Activated naive CD4-positive, alpha-beta T cell treated with anti-CD3 and anti-CD28 coated beads for 36 hours (primary cell): ENCODE measurements at places on chromosomes 3 and 15. TPM values are rescaled to one million over a fixed set of nuclear protein-coding genes. Genes with fewer than 3 reads are reported as not detected.

- no peak overlapping the region for H3K4me3 ChIP-seq
- no peaks in the 10 kb centered on the region for H3K4me1 ChIP-seq
- no peak overlapping the region for H3K27ac ChIP-seq
- DNase-seq, result no peak
Measured at GRCh38 chr3:124701687-124702086, 28.6 kb upstream of the UMPS start.

DNA sequence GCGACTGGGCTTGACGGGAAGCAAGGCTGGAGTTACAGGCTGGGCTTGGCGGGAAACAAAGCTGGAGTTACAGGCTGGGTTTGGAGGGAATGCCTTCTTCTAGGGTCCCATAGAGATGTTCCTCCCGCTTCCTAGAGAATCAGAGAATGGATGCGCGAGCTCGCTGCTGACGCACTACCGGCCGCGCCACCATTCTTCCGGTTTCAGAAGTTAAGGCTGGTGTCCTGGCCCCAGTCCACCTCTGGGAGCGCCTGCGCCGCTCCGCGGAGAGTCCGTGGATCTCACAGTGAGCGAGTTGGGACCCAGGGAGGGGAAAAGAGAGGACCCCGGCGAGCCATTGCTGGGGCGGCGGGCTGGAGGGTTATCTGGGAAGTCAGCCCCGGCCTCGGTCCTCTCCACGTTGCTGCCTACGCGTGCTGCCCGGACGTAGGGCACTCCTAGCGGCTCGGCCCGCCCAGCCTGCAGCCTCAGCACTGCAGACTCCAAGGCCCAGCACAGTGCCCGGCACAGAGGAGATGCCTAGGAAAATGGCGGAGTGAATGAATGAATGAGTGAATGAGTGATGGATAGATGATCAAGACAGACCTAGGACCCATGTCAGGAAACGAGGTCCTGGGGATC, at the start of gene ZNF502:
Gene ZNF502 (plus strand): TSS at position 206 of the 621 bp plus-strand sequence. CDS start 7,602 bp downstream, outside the sequence.
- peaks cover 13% of the 10 kb centered on the region for H3K27me3 ChIP-seq
- peaks cover 15% of the 10 kb centered on the region for H3K4me1 ChIP-seq
- peak within 1 kb of the TSS; percentile 81 for H3K4me3 ChIP-seq
- peaks cover 48% of the 10 kb centered on the region for H3K36me3 ChIP-seq
- H3K27ac ChIP-seq, result peak within 1 kb of the TSS; percentile 60

The TIMP4 gene
- total RNA-seq, result 0.12 TPM

- peaks cover 12% of the 10 kb centered on the region for H3K27me3 ChIP-seq
- no peaks in the 10 kb centered on the region for H3K36me3 ChIP-seq
- no peaks in the 10 kb centered on the region for H3K4me1 ChIP-seq
- no peak overlapping the region for H3K27ac ChIP-seq
- no peak for DNase-seq
Measured at GRCh38 chr3:140931801-140932200, 9.8 kb upstream of the SLC25A36 start.

The C3orf49 gene
- total RNA-seq, result not detected

GRCh38 chr15:65416845-65417416, 5.8 kb downstream of the IGDCC4 start:
- H3K27me3 ChIP-seq, result peaks cover 36% of the 10 kb centered on the region
- peaks cover 2% of the 10 kb centered on the region for H3K4me1 ChIP-seq
- no peaks in the 10 kb centered on the region for H3K36me3 ChIP-seq
- DNase-seq, result no peak
- H3K27ac ChIP-seq, result no peak overlapping the region

- no peaks in the 10 kb centered on the region for H3K27me3 ChIP-seq
- no peak overlapping the region for H3K4me3 ChIP-seq
Measured at GRCh38 chr15:45616901-45617323, 17.9 kb upstream of the SQOR start.

GRCh38 chr3:69941439-69942176, 57.9 kb upstream of the SAMMSON start:
- H3K27ac ChIP-seq, result no peak overlapping the region
- no peaks in the 10 kb centered on the region for H3K36me3 ChIP-seq
- DNase-seq, result no peak
- peaks cover 4% of the 10 kb centered on the region for H3K27me3 ChIP-seq
- H3K4me1 ChIP-seq, result no peaks in the 10 kb centered on the region

DNA sequence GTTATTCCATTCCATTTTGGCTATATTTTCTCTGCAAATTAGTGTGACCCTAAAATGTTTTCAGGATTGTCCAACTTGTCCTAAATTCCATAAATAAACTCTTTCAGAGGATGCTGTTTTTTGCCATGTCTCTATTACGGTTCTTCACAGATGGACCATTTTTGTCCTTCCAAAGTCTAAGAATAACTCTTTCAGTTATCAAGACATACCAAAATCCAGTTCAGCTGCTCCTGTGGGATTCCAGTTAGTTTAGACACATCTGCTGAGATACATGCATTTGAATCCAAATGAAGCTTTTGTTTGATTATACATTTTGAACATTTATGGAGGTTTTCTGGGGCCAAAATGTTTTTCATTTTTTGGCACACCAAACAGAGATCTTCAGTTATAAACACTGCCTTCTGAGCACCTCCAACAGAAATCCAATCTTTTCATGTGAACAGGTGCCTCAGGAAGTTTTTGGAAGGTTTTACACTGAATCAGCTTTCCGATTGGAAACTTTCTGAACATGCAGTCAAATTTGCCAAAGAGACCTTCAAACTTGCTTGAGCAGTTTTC, 80.7 kb downstream of the TIGIT start:
- H3K36me3 ChIP-seq, result peaks cover 6% of the 10 kb centered on the region
- H3K27ac ChIP-seq, result no peak overlapping the region
- H3K4me1 ChIP-seq, result no peaks in the 10 kb centered on the region
- no peak for DNase-seq
- no peaks in the 10 kb centered on the region for H3K27me3 ChIP-seq

The UBP1 gene
- 42.8 TPM for total RNA-seq

The CLDN16 gene
- total RNA-seq, result not detected

DNA sequence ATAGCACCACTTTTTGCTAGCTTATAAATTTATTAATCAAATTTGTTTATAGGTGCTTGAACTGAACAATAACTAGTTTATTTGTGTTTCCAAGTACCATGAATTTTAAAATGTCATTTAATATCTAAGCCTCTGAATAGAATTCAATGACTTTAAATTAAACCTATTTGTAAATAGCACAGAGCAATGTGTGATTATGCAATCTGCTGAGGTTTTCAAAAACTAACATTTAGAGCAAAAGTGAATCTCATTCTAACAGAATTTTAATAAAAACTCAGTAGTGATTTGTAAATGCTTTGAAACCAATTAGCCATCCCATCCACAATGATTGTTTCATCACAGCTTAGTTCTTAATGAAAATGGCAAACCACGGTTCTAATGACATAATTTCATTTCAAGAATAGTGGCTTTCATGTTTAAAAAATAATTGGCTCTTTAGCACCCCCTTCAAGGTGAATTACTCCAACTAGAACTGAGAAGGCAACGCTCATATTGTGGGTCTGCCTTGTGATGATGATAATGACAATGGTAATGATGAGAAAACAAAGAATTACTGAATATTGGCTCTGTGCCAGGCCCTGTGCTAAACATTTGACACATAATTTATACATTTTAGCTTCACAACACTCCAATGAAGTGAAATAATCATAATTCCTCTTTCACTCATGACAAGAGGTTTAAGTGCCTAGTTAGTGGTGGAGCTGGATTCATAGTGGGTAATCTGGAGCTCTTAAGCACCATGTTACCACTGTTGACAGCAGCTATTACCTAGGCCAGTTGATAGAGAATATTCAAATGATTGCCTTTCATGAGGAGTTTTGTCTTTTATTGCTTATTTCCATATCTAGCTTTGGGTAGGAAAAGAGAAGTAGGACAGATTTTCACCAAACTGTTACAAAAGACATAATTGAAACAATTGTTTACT, 145.7 kb downstream of the RBMS3 start:
- no peaks in the 10 kb centered on the region for H3K27me3 ChIP-seq
- H3K27ac ChIP-seq, result no peak overlapping the region
- H3K36me3 ChIP-seq, result no peaks in the 10 kb centered on the region

The ACTRT3 gene
- total RNA-seq, result not detected

GRCh38 chr3:186618318-186618938, 5.6 kb downstream of the AHSG start:
- no peaks in the 10 kb centered on the region for H3K36me3 ChIP-seq
- H3K27me3 ChIP-seq, result peaks cover 13% of the 10 kb centered on the region
- no peak for DNase-seq
- no peak overlapping the region for H3K27ac ChIP-seq
